ENCODE measurements at places on chromosomes 5 and 9.

DNA sequence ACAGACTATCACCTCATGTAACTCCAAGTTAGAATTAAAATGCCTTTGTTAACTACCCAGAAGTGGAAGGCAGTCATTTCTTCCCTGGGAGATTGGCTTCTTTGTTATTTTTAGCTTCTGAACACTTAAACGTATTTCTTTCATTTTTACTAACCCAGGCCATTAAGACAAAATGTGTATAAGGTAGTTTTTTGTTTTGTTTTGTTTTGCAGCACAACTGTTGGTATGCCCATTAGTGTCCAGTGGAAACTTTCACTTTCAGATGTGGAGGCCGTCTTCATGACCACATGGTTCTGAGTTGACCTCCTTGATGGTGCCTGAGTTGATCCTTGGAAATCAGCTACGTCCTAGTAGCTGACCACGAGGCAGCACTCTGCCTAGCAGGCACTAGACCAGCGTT is 264.6 kb upstream of the ZNF608 start:
- no peak for DNase-seq

GRCh38 chr9:113886466-113886865 is 10.4 kb downstream of the ZNF618 start:
- DNase-seq = no peak

- DNase-seq = no peak
Observed at GRCh38 chr5:177472460-177473442, 683 bp downstream of the DBN1 start.

DNA sequence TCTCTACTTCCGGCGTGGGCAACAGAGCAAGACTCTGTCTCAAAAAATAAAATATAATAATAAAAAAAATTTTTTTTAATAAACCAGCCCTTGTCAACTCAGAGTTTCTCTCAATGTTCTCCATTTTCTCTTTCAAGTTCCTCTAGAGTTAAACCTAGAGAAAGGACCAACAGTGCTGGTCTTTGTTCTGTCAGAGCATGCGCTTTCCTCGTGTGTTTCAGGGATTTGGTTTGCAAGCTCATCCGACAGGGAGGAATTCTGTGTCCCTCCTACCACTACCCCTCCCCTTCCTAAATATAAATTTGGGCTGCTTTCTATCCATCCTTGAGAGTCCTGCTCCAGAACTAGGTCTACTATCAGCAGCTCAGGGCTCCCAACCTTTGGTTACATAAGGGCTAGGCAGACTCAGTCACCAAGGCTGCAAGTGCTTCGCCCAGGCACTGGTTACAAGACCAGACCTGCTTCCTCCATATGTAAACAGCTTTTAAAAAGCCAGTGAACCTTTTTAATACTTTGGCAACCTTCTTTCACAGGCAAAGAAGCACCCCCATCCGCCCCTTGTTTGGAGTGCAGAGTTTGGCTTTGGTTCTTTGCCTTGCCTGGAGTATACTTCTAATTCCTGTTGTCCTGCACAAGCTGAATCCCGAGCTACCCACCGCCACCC is 13.5 kb downstream of the SETX start:
- no peak for DNase-seq

DNA sequence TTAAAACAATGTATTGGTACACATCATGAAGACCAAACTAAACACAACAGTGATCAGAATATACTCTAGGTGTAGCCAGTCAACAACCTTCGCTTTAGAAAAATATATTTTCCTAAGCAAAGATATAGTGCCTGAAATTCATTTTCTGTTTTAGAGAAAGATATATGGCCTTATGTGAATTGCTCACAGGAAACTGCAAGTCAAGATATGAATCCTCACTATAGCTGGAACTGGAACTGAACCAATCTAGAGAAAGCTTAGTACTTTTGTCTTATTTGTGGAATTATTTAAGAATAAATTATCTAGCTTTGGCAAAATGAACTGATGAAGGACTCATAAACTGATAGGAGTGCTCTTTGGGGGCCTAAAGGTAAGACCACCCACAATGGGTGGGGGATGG is 27.3 kb downstream of the GZMK start:
- no peak for DNase-seq

GRCh38 chr9:71683598-71684235 is 84.6 kb downstream of the CEMIP2 start:
- DNase-seq = no peak

DNA sequence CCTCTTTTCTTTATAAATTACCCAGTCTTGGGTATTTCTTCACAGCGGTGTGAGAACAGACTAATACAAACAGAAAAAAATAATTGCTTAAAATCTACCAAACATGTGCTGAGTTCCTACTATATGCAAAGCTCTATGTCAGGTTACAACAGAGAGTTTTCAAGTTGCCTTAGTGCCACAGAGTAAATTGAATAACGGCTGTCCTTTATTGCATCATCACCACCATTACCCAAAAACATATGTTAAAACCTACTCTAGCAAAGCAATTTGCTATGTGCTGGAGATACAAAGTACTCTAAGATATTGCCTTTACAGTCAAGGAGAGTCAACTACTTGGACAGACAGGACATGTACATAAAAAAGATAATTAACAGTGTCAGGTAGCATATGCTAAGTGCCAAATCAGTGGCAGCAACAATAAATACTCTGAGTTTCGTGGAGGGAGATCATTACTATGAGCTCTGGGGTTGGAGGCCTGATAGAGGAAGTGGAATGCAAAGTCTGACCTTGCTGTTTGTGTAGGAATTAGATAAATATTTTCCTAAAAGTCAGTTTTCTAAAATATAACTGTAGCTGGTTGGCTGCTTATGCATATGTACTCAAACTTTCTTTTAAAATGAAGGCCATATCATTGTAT is 1058.7 kb upstream of the WWC1 start:
- DNase-seq = no peak

DNA sequence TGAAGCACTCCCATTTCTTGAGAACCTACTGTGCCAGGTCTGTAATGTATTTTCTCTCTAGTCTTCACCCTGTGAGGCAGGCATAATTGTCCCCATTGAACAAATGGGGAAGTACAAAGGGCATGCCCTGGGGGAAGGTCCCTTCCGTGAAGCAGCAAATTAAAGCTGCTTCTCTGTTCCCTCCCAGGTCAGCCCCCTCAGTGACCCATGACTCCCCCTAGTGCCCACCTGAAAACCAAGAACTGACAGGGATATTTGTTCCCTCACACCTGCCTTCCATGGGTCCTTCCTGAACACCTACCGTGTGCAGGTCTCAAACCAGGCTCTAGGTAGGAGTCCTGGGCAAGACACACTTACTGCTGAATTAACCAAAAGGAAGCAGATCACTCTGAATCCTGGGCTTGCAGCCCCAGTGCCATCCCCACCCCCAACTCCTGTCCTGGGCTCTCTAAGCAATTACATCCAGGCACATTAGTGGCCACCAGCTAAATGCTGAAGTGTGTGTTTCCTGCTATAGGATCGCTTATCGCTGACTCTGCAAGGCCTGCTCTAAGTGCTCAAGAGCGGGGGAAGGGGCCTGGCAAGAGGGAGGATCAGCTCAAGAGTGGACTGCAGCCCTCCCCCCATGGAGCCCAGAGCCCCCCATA is 254.8 kb downstream of the CDK5RAP2 start:
- no peak for DNase-seq

GRCh38 chr5:20420991-20421595 is 433.1 kb upstream of the CDH18 start:
- DNase-seq = no peak

- DNase-seq = no peak
Observed at GRCh38 chr9:133563291-133563796, 28.8 kb downstream of the ADAMTSL2 start.

DNA sequence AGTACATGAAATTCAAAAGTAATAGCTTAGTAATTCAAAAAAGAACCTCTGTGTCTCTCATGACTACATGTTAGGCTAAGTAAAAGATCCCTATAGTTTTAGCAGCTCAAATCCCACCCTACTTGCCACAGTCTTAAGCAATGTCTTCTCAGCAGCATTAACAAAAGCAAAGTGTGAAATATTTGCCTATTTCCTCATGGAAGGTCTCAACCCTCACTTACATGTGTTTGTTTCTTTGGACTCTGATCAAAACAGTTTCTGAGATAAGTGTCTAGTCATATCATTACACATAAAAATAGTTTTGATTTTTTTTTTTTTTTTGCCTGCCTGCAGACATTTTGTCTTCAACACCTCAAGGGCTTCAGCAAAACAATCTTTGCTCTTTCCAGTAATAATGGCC is 310.5 kb downstream of the CETN3 start:
- no peak for DNase-seq

Measured in NCI-H187 treated with DMSO at 0.1 percent for 48 hours (cell line).